SHP77 (cell line): ENCODE measurements at places on chromosomes 4 and X.

GRCh38 chr4:143232277-143232676 lies 47.6 kb downstream of the USP38 start:
- no peak for DNase-seq

GRCh38 chrX:120023259-120023658 lies 54.2 kb downstream of the RHOXF2B start:
- DNase-seq: no peak

GRCh38 chr4:138938366-138938690 lies 77.3 kb upstream of the NOCT start:
- peak; percentile 14 for DNase-seq

DNA sequence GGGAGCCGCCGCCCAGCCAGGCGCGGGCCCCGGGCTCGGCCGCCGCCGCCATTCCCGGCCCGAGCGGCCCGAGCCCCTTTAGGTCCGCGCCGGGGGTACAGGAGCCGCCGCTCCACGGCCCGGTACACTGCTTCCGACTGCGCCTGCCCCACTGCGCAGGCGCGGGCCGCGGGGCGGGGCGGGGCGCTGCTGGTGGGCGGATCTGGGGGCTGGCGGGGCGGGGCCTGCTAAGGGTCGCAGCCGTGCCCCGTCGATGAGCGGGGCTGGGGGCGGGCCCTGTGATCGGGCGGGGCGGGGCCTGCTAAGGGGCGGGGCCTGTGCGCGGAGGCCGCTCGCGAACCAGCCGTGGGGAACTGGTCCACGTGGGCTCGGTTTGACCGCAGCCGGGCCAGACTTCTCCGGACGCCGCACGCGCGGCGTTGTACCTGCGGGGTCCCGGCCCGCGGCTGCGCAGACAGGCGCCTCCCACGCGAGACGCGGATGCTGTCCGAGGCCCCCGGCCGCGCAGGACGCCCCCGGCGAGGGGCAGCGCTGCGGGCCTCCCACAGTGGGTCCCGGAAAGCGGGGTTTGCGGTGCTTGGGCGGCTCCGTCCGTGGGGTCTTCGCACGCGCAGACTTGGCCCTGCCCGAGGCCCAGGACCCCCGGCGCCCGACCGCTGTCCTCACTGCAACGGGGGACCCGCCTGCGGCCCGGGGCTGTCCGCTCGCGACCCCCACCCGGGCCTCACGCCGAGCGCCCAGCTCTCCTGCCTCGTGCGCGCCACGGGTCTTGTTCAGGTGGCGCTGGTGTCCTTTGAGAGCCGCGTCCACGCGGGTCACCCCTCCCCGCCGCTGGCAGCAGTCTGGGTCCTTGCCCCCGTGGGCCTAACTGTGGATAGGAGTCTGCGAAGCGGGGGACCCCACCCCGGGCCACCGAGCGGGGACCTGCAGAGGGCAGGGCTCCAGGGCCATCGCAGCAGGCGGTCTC lies at the start of gene DGKQ:
TSS of gene DGKQ (minus strand) at position 139 of the 967 bp plus-strand sequence. CDS start at position 52, 87 bp downstream.
- DNase-seq: no peak

GRCh38 chr4:173883821-173884220 lies 353.8 kb upstream of the HAND2 start:
- no peak for DNase-seq

- no peak for DNase-seq
Observed at GRCh38 chr4:78222575-78223186, 165.6 kb downstream of the FRAS1 start.

- no peak for DNase-seq
Observed at GRCh38 chrX:18076434-18076833, 144.3 kb downstream of the BEND2 start.

DNA sequence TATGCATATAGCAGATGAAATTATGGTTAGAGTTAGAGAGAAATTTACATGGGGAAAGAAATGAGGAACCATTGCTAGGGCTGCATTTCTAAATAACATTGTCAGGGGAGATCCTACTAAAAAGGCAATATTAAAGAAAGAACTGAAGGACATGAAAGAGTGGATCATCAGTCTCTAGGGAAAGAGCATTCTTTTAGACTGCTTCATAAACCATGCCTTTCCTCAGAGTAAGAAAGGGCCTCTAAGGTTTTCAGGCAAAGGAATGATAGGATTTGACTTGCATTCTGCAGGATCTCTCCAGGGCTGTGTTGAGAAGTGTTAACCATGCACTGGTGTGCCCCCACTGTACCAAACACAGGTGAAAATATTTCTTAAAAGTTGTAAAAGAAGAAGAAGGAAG lies 385.4 kb upstream of the MAD2L1 start:
- DNase-seq: no peak

- no peak for DNase-seq
Observed at GRCh38 chr4:23070848-23071570, 378.3 kb downstream of the GBA3 start.

DNA sequence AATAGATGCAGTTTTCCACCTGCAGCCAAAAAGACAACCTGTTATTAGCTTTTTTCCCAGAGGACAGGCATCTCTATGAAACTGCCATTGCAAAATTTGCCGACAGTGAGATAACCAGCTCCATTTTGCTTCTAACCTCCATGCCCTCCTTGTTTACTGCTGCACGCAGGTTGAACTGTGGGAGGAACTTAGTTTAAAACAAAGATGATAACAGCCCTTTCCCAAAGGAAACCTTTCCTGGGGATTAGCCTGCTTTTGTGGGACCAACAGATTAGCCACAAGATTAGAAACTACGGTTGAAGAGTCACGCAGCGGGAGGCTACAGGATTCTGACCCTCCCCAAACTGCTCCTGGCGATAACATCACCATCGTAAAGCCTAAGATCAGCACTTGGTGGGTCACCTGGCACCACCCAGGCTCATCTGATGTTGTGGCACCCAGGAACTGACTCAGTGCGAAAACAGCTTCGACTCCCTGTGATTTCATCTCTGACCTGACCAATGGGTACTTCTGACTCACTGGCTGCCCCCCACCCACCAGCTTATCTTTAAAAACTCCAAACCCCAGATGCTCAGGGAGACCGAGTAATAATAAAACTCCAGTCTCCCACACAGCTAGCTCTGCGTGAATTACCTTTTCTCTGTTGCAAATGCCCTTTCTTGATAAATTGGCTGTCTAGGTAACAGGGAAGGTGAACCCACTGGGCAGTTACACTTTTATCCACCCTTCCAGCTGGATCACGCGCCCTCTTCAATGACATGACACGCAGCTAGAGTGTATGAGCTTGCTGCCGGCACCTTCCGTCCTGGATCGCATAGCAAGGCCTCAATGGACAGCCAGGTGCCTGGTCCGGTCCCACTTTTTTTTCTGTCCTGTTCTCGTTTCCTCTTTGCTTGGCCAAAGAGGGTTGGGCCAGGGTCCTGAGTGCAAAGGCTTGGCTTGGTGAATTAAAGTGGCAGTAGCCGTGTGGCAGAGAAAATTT lies 27.2 kb downstream of the NOP14 start:
- DNase-seq: no peak

DNA sequence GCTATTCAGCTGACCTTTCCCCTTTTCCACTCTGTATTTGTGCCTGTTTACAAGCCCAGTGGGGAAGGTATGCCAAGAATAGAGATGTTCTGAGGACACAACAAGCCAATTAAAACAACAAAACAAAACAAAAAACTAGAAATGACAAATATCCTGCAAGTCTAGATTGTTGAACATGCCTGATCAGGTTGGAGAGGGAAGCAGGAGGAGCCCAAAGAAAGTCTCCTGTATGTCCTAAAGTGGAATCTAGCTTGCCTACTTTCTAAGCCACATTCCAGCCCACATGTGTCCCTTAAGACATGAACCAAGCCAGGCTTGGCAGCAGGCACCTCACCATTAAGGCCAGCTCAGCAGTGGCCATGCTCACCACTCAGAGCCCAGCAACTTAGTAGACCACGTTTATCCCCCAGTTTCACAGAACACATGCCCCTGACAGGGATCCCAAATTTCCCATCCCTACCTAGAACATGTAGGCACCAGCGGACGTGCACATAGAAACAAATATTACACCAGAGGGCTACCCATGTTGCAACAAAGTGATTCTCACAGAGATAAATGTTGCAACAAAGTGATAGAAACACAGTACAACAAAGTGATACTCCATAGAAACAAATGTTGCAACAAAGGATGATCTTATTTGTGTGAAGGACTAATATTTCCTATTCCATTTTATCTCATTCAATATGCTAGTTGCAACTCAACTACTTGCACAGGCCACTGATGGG lies 48.3 kb downstream of the CD99L2 start:
- no peak for DNase-seq

- DNase-seq: no peak
Observed at GRCh38 chr4:26905172-26905571, 44.5 kb downstream of the STIM2 start.

- DNase-seq: no peak
Observed at GRCh38 chrX:28981952-28982351, 394.7 kb downstream of the IL1RAPL1 start.

GRCh38 chr4:118033148-118034052 lies 886 bp upstream of the NDST3 start:
- peak; percentile 16 for DNase-seq

DNA sequence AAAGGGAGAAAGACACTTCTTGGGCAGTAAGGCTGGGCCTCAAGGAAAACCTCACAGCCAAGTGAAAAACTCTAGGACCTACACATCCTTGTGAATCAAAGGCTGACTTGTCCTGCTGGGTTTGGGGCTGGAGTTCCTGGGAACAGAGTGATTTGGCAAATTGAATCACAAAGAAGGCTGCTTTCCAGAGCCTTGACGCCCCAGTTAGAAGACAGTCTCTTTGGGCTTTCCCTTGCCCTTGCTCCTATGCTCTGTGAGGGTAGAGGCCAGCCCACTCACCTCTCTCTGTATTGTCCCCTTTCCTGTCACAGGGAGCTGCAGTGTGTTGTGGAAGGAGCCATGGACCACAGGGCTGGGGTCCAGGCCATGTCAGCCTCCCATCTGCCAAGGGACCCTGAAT lies 9.6 kb downstream of the AMER1 start:
- no peak for DNase-seq

GRCh38 chr4:25215511-25215910 lies 18.3 kb upstream of the PI4K2B start:
- no peak for DNase-seq

DNA sequence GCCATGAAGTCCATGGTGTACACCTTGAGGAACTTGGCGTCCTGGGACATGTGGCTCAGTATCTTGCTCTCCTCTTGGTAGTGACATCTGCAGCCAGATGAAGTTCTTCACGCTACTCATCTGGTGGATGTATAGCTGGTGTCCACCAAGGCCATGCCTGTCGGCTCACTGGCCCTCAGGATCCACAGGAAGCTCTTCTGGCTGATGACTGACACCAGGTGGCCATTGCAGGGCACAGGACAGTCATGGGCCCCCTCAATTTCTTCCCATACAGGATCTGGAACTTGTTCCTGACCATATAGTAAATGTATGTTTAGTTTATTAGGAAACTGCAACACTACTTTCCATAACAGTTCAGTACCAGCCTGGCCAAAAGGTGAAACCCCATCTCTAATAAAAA lies 10.3 kb upstream of the CLCN5 start:
- no peak for DNase-seq

GRCh38 chr4:149493492-149493891 lies 322.2 kb downstream of the IQCM start:
- DNase-seq: no peak

- DNase-seq: no peak
Observed at GRCh38 chr4:173337463-173337862, 3.3 kb upstream of the HMGB2 start.

DNA sequence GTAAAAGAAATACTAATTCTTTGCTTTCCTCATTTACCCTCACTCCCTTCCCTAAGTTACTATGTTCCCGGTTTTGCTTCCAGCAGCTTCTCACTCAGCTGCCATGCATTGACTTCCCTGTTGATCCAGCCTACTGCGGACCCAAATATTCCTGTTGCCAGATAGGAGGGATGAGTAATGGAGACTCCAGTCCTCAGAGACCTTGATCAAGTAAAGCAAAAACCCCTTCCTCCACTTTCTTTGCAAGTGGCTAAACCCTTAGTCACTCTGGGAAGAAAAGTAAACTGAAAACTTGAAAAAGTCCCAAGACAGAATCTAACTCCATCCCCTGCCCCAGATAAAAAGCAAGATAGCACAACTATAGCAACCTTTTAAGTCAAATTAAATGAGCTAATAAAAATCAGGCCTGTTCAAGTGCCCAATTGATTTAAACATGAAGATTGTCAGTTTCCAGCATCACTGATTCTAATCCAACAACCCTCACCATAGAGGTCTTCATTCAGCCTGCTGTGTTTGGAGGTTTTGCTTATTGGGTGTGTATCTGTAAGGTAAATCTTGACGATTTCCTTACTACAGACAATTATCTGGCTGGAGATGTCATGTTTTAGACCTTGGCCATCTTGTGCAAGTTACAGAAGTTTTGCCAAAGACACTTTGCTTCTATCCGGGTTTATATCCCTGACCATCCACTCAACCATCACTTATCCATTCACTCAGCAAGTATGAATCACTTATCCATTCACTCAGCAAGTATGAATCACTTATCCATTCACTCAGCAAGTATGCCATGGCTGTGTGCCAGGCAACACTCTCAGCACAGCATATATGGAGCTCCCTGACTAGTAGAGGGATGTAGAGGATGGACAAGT lies 17.6 kb downstream of the FGFBP1 start:
- no peak for DNase-seq

- peak; percentile 13 for DNase-seq
Observed at GRCh38 chr4:73648478-73648877, 28.2 kb upstream of the RASSF6 start.

- no peak for DNase-seq
Observed at GRCh38 chr4:7021930-7022664, 21.1 kb upstream of the TADA2B start.

- no peak for DNase-seq
Observed at GRCh38 chr4:37531151-37531550, 155.0 kb downstream of the RELL1 start.

- no peak for DNase-seq
Observed at GRCh38 chrX:65451663-65452062, 82.9 kb downstream of the LAS1L start.

DNA sequence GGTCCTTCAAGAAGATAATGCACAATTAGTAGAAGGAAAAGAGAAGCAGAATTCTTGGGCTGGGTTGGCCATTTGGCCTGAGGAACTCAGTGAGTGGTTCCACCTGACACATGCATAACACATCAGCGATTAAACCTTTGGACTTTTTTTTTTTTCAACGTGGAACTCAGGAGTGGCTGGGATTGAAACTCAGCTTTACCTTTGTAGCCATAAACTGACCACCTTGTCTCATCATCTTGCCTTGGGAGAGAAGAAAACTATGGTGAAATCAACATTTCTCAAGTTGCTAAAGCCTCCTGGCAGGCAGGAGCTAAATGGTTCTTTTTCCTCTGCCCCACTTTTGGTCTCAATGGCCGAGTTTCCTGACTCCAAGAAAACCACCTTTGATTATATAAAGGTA lies 16.3 kb downstream of the PTTG2 start:
- DNase-seq: no peak

GRCh38 chrX:26918631-26919030 lies 544.5 kb downstream of the PPP4R3C start:
- DNase-seq: no peak

GRCh38 chr4:111405989-111406388 lies 739.3 kb upstream of the FAM241A start:
- DNase-seq: no peak

DNA sequence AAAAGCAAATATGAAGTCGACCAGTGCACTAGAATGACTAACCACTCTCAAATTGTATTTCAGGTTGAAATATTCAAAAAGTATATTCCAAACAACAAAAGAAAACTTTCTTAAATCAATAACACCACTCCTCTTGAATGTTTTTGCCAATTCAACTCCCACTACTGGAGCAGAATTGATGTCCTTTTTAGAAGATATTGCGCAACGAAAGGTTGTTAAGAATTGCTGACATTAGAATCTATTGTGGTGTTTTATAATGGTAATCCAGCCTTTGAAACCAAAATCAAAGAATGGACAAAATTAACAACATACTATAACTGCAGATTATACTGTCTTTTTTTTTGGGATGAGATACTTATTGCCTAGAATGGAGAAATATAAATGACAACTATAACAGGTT lies 331.3 kb downstream of the GRXCR1 start:
- no peak for DNase-seq
